ENCODE measurements at places on chromosomes 1 and 21.

- no peak for DNase-seq
Measured at GRCh38 chr21:40531431-40532110, 315.4 kb downstream of the DSCAM start.

- no peak for DNase-seq
Measured at GRCh38 chr1:160618327-160618726, 28.5 kb downstream of the SLAMF1 start.

DNA sequence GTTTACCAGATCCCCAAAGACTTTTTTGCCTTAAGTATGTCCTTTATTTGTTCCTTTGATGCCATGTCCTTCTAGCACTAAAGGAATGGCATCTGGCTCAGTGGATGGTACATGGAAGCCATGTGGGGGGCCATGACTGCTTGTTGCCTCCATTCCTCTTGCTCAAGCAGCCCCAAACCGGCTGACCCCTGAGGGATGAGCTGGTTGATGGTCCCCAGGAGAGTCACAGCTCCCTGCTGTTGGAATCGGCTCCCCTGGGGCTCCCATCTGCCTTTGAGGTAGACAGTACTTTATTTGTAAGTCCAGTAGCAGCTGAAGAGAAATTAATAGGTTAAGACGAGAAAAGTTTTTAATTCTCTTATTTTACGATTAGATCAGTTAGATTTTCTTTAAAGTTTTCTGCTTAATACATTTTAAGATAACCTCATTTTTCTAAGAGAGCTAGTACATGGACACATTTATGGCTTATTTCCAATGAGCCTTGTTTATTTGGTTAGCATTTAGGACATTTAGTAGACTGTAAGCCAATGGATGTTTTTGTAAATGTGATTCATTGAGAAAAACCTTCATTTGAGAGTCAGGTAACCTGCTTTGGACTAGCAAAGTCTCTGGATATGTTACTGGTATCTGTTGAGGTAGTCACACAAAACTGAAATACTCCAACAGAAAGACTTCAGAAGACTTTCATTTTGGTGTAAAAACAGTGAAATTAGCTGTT lies 88.2 kb downstream of the CAMTA1 start:
- no peak for DNase-seq

DNA sequence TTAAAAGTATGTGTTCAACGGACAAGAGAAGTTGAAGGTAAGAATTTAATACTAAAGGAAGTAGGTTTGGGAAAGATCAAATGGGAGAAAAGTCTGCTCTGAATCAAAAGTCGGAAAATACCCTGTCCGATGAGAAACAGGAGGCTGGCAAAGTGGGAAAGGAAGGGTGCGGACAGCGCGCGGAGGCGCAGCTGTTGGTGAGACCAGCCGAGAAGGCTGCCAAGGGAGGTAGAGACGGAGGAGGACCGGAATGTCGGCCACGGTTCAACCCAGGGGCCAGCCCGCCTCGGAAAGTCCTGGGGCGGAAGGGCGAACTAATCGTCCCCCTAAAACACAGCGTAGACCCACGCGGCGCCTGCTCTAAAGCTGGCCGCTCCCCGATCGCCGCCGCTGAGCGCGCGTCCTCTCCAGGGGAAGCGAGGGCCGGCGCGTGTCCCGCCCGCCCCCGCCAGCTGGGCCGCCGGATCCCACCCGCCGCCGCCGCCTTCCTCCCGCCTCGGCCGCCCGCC lies 639 bp upstream of the SPATA1 start:
- no peak for DNase-seq

GRCh38 chr1:26284597-26285347 lies 4.9 kb downstream of the SH3BGRL3 start:
- peak; percentile 96 for DNase-seq

GRCh38 chr1:76176000-76176399 lies 101.5 kb downstream of the ST6GALNAC3 start:
- DNase-seq = no peak

DNA sequence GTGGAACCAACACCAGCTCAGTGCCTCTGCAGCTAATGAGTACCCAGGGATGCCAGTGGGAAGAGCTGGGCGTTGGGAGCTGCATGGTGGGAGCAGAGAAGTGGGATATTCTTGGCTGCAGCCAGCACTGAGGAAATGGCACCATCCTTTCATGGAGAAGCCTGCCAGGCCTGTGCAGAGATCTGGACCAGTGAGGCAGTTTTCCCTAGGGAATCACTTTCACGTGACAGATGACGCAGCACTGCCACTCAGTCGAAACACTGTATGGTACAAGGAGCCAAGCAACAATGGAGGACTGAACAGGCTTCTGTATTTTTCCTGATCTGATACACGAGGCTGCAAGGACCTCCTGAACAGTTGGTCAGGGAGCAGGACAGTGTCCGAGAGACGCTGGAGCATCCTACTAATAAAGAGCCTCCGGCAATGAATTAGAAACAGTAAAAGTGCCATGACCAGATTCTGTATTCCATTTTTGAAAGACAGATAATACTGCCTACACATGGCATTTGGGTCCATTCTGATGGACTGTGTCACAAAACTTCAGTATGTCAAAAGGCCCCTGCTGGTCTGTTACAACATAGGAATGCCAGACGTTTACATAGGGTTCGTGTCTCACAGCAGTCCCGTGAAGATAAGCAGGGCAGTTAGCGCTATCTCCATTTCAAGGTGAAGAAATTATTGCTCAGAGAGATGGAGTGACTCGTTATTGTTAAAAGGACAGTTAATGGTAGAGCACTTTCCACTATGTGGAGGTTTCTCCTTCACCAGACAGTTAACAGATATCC lies 44.0 kb upstream of the LMO4 start:
- DNase-seq = no peak

DNA sequence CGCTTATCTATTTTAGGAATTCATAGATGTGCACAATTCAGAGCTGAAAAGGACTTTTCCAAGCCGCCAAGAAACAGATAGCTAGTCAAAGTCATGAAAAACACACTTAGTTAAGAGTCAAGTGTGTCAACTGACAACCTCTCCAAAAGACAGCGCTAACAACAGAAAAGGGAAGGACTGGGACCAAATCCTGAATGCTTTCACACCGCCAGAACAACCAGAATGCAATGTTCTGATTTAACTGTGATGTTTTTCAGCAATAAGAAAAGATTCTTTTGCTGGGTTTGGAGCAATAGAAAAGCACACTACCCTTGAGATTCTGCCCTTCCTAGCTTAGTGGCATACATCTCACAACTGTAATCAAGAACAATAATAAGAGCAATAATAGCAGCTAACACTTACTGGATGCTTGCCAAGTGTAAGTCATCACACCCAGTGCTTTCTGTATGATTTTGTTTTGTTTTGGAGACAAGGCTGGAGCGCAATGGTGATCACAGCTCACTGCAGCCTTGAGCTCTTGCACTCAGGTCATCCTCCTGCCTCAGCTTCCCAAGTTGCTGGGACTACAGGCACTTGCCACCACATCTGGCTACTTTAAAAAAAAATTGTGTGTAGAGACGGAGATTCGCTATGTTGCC lies 33.9 kb upstream of the SDC3 start:
- no peak for DNase-seq

- no peak for DNase-seq
Measured at GRCh38 chr1:94925004-94925403, 1.9 kb downstream of the CNN3 start.

DNA sequence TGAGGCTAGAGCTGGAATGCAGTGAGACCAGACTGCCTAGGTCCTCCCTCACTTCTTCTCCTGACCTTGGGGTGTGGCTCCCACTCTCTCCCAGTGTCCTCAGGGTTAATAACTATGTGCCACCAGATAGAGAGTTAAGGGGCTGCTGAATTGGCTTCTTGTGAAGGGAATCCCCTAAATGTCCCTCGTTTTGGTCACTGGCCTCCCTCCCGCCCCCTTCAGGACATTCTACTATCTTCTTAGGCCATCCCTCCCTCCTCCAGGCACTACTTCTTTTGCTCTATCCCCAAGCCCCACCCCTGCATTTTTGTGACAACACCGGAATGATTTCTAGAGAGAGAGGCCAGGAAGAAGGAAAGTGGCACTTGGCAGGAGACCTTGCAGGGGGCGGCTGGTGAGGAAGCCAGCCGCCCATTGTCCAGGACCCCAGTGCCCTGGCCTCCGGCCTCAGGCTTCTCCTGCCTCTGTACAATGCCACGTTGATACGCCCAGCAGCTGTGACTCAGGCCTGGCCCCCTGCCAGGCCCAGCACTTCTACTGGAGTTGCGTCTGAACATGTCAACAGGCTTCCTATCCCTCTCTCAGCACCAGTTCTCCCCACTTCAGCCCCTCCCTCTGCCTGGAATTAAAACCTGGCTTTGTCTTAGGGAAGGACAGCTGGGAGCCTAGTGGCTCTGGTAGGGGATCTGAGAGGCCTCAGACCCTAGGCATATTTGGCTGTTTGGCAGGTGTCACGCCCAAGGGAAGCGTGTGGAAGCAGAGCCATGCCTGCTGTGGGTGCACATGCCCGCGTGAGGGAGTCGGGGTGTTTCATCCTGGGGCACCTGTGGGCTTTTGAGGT lies 9.1 kb downstream of the LMNA start:
- peak; percentile 55 for DNase-seq

DNA sequence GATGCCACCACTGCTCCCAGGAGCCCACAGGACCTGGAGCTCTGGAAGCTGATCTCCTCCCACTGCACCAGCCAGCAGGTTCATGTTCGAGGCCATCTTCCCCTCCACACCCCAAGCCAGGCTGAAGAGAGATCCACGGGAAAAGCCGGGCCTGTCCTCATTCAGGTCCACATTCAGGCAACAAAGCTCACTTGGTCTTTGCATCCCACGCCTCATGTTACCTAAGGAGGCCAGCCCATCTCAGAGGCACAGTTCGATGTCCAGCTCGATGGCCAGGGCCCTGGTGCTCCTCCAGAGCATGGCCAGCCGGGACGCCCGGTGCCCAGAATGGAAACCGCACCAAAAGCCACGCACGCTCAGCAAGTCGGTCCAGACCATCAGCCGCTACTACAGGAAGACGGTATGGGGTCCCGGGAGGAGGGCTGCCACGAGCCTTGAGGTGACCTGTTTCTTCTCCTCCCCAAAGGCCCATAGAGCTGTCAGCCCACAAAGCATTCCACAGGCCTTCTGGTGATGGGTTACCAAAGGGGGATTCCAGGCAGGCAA lies at the start of gene CCDC27:
CCDC27 (plus strand) TSS at position 51 of the 546 bp plus-strand sequence; CDS start at position 83, 32 bp downstream.
- DNase-seq = no peak

DNA sequence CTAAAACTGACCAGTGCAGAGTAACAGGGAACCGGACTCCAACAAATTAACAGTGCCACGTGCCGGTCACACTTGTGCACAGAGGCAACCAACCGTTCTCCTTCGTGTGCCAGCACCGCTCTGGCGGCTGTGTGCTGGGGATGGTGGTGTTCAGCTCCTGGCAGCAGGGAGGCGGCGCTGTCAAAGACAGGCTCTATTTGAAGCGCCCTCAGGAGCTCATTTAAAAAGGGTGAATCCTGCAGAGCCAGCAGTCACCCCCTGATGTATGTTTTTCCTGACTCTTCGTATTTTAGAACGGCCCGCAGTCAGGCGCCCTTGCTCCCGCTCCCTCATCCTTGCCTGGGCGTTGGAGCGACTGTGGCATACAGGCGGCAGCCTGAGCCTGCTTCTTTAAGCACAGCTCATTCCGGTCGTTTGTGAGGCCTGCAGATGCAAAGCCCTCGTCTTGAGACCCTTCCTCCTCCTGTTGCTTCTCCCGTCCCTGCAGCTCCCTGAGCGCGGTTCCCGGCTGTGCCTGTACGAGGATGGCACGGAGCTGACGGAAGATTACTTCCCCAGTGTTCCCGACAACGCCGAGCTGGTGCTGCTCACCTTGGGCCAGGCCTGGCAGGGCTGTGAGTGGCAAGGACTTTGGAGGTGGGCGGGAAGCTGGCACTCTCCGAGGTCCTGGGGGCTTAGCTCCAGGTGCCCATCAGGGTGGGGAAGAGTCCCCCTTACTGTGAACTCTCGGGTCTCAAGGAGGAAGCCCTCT lies 1.1 kb downstream of the DFFB start:
- no peak for DNase-seq

DNA sequence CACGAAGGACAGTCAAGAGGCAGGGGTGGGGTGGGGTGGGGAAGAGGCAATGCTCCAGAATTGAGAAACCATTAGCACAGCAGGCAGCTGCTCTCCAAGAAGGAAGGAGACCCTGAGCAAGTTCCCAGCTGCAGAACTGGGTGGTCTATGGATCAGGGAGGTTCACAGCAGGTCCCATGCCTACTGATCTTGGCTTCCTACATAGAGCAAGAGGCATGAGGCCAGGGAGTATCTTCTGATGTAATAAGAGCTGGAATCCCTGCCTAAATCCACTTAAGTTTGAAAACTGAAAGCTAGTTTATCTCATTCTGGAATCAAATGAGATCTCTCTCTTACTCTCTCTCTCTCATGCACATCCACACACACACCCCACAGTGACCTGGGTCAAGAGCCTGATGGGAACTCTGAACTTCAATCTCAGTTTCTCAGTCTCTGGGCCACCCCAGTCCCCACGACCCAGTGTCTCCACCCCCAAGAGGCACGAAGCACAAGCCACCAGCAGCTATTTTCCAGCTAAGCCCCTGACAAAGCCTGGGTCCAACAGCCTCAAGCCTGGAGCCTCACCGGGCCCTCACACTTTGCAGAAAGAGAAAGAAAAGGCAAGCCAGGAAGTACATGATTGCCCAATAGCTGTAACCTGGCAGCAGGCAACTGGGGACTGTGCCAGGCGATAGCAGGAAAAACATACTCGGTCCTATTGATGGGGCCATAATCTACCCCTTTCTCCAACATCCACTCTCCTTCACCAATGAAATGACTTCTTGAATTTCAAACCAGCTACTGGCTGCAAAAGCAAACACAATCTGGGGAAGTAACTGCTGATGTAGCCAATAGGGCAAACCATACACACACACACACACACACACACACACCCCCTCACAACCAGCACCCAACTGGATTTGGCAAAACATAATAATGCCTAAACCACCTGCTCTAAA lies 2.2 kb downstream of the NUAK2 start:
- no peak for DNase-seq

DNA sequence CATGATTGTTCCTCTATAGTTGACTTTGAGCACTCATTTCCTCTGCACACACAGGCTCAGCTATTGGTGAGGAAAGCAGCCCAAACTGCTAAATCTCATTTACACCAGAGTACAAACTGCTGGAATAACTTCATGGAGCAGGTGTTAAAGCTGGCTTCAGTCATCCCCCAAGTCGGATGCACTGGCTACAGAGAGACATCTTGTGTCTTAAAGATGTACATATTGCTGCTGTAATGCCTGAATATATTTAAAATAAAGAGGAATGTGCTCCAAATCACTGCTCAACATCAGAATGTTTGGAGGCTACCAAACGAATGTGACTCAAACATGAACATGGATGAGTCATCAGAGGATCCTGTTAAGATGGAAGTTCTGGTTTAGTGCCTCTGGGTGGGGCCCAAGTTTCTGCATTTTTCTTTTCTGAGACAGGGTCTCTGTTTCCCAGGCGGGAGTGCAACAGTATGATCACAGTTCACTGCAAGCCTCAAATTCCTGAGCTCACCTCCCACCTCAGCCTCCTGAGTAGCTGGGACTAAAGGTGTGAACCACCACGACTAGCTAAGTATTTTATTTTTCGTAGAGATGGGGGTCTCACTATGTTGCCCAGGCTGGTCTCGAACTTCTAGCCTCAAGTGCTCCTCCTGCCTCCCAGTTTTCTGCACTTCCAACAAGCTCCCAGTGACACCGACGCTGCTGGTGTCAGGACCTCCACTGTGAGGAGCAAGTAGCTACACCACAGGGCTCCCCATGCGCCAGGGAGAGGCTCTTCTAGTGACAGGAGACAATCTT lies 79.0 kb upstream of the KRTAP19-8 start:
- no peak for DNase-seq

GRCh38 chr1:184030433-184031091 lies 7.0 kb downstream of the COLGALT2 start:
- DNase-seq = no peak

- no peak for DNase-seq
Measured at GRCh38 chr1:204619721-204620120, 65.8 kb downstream of the LRRN2 start.
